ENCODE measurements at places on chromosomes 16 and 17.

GRCh38 chr16:81470796-81471636, 26.4 kb downstream of the CMIP start:
- no peak for DNase-seq

DNA sequence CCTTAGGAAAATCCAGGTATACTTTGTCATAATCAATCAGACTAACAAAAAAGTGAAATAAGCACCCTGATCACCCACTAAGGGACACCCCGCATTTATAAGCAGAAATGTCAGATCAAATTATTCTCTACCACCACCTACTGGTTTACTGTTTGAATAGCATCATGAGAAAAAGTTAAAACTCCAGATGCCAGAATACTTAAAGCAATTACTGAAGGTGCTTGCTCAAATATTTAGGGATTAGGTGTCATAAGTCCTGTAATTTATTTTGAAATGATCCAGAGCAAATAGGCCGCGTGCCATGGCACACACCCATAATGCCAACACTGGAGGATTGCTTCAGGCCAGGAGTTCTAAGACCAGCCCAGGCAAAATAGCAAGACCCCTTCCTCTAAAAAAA, 2.3 kb downstream of the TOP2A start:
- no peak for DNase-seq

DNA sequence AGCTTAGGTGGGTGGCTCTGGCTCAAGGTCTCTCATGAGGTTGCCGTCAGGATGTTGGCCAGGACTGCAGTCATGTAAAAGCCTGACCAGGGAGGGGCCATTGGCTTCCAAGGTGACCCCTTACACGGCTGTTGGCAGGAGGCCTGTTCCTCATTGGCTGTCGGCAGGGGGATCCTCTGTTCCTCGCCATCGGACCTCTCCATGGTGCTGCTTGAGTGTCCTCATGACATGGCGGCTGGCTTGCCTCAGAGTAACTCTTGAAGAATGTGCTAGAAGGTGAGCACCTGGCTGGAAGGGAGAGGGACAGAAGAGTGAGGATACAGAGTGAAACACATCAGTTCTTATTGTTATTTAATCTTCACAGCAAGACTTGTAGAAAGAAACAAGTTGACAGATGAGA, 4.7 kb upstream of the RPRML start:
- no peak for DNase-seq

DNA sequence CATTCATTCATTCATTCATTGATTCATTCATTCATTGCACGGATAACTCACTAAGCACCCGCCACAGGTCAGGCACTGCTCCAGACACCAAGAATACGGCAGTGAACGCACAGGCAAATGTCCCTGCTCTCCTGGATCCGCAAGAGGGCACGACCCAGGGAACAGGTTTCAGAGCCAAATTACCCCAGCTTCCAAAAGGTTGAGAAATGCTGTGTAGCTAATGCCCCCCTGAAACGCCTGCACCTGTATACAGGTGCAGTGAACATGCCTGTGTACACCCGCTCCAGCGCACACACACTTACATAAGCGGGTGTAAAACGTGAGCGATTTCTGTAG, 9.6 kb upstream of the UBE2I start:
- no peak for DNase-seq

DNA sequence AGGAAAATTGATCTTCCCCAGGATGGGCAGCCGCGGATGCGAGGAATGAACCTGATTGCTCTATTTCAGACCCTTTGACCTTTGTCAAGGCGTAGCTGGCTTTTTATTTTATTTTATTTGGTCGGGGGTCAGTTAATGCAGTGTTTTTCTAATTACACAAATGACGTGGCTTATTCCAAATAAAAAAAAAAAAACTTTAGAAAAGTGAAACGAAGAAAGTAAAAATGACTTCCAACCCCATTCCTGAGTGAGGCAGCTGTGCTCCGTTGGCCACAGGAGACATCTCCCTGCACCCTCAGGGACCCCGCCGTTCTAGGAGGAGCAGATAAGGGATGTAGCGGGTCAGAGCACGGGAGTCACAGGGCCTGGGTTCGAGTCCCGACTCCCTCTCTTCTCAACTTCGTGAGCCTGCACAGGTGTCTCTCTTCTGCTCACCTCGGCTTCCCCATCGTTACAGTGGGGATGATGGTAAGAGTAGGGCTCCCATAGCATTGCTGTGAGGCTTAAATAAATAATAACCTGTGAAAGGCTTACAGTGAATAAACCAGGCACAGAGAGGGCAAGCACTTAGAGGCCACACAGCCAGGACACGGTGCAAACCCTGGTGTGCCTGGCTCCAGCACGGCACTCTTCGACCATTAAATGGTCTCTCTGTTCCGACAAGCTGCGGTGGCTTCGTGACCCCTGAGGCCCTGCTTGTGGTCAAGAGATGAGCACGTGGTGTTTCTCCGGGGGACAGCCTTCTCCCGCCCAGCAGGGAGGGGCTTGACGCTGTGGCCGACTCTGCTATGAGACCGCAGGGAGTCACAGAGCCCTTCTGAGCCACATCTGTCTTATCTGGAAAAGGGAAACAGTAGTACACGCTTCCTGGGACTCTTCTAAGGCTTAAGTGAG, 10.2 kb downstream of the FOXF1 start:
- no peak for DNase-seq

- no peak for DNase-seq
Observed at GRCh38 chr17:79361873-79362771, 248.7 kb downstream of the RBFOX3 start.

DNA sequence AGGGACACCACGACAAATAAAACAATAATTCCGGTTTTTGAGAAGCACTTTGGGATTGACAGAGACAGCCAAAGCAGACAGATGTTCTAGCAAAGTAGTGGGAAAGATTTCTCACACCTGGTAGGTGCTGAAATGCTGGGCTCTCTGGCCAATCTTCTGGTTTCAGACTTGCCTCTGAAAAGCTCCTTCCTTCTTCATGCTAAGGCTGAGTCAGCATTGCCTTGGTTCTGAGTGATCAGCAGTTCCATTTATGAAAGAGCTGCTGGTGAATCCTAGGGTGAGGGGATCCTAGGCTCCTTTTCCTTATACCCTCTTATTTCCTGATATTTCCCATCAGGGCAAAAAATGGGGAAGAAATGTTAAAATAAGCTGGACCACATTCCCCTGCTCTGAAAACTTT, 268.7 kb upstream of the SALL1 start:
- DNase-seq: no peak

GRCh38 chr16:74320707-74321106, 24.1 kb downstream of the PSMD7 start:
- no peak for DNase-seq

DNA sequence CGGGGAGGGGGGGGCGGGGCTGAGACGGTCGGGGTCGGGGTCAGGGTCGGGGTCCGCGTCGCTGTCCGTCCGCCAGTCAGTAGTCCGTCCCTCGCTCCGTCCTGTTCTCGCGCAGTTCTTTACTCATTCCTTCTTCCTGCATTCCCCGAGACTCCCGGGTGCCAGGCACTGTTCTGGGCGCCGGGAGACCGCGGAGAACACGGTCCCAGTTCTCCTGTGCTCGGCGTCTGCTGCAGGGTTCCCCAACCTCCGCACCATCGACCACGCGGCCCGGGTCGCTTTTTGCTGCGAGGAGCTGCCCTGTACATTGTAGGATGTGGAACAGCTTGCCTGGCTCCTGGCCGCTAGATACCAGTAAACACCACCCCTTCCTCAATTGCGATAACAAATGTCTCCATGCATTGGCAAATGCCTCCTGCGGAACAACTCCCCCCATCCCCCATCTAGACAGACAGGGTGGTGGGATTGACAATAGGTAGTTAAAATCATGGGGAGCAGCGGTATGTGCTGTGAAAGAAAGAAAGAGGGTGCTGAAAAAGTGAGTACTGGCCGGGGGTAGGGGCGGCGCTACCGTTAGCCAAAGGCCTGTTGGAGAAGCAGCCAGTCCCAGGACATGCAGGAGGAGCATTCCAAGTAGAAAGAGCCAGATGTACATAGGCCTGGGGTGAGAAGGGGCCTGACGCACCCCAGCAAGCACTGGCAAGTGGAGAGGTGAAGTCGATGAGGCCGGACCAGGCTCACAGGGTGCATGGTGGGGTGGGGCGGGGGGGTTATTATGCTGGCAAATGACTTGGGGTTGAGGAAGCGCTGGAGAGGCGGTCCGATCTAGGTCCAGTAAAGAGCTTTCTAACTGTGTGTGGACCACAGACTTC, 631 bp downstream of the TRAF7 start:
- DNase-seq: no peak

DNA sequence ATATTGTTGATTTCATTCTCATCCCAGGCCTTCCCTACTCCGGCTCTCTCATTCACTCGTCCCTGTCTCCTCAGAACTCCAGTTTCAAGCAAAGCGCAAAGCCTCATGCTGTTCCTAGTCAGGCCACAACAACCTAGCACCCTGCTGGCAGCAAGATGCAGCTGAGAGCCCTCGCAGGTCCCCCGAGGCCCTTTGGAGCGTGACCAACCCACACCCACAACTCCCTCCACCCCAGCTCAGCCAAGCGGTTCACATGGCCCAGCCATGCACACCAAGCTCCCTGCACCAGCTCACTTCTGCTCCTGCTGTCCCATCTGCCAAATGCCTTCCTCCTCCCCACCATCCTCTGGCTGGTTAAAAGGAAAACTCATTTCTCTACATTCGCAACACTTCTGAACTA, 195.8 kb downstream of the IRX5 start:
- DNase-seq: no peak

DNA sequence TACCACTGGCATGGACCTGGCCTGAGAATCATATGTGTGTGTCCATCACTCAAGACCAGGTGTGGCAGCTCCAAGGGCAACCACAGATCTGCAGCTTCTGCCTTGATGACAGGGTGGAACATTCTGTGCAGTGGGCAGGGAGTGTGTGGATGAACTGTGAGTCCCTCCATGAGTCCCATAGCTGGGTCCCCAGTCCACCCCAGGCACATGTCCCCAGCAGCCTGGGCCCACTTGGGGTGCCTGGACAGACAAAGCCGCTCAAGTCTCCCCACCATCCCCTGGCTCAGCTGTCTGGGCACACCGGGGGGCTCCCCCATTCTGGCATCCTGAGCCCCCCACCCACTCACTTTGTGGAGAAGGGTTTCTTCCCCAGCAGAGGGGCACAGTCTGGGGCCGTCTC, 4.6 kb upstream of the KRT16 start:
- no peak for DNase-seq

DNA sequence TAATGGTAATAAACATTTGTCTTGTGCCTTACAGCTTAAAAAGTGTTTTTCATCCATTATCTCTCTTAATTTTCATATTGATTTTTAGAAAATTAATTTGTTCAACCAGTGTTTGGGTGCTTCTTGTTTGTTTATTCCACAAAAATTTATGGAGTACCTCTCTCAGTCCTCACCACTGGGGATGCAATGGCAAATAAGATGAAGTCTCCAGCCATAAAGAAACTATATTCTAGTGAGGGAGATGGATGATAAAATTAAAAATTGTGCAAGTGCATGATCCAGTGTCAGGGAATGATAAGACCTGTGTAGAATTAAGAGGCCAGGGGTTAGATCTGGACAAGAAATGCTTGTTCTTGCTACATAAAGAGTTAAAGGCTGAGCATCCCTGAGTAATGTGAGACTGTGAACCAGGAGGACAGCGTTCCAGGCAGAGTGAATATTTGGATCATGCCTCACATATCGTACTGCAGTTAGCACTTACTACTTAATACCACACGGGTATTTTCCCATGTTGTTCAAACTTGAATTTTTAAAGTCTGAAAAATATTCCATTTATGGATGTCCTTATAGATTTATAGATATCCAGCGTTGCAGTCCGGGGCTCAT, 535.7 kb upstream of the HSBP1 start:
- no peak for DNase-seq

- DNase-seq: peak; percentile 19
Observed at GRCh38 chr17:31068291-31068690, 26.5 kb upstream of the NF1 start.

Data from HS-27A (cell line).